ENCODE measurements at places on chromosomes 11 and 22. TPM values are rescaled to one million over a fixed set of nuclear protein-coding genes. Genes with fewer than 3 reads are reported as not detected.

Gene DRD4
- total RNA-seq = 0.22 TPM

Gene CTSW
- total RNA-seq = not detected

Gene CASP5
- total RNA-seq = 1.5 TPM

Gene PKNOX2
- 2.8 TPM for total RNA-seq

Gene MYBPC3
- not detected for total RNA-seq

Data from placental pericyte (primary cell).